Stomach (tissue), 19 donors: ENCODE measurements at places on chromosomes 6 and 20. TPM values are rescaled to one million over a fixed set of nuclear protein-coding genes. Genes with fewer than 3 reads are reported as not detected.

DNA sequence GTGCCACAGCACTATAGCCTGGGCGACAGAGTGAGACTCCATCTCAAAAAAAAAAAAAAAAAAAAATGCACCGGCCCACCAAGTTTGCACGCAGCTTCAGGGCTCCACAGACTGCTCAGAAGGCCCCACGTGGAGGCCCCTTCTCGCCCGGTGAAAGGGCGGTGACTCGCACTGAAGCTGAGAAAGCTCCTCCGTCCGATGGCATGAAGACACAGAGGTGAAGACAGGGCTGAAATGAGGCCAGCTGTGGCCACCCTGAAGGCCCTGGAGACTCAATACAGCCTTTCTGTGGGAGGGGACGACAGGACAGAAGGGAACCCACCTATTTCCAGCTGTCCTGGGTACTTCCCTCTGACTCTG, 84.0 kb downstream of the PTPN1 start:
- H3K4me3 ChIP-seq, result no peak overlapping the region
- H3K36me3 ChIP-seq, result peaks cover 9% of the 10 kb centered on the region
- no peak for DNase-seq
- no peak overlapping the region for H3K27ac ChIP-seq
- H3K4me1 ChIP-seq, result peaks cover 27% of the 10 kb centered on the region
- no peaks in the 10 kb centered on the region for H3K27me3 ChIP-seq

The PSORS1C2 gene
- total RNA-seq, result not detected

The RIPOR3 gene
- total RNA-seq, result 15.6 TPM

- no peaks in the 10 kb centered on the region for H3K27me3 ChIP-seq
- H3K27ac ChIP-seq, result no peak overlapping the region
- peak; percentile 51 for DNase-seq
Measured at GRCh38 chr6:113095841-113096240, 748.7 kb downstream of the RFPL4B start.

- no peaks in the 10 kb centered on the region for H3K27me3 ChIP-seq
- H3K27ac ChIP-seq, result peak overlapping the region; percentile 92
- no peaks in the 10 kb centered on the region for H3K36me3 ChIP-seq
- peaks cover 33% of the 10 kb centered on the region for H3K4me1 ChIP-seq
- peak overlapping the region; percentile 85 for H3K4me3 ChIP-seq
- peak; percentile 69 for DNase-seq
Measured at GRCh38 chr6:42454428-42454791, 2.7 kb upstream of the TRERF1 start.
